SK-N-SH (cell line): ENCODE measurements at places on chromosomes 2 and 18.
A peak's percentile ranks its signal among the peaks of the same experiment; 100 is the strongest.

GRCh38 chr2:128032092-128032491, 4.2 kb upstream of the SAP130 start:
- no peak for DNase-seq

- DNase-seq = no peak
Observed at GRCh38 chr2:175922160-175922559, 79.9 kb downstream of the LNPK start.

DNA sequence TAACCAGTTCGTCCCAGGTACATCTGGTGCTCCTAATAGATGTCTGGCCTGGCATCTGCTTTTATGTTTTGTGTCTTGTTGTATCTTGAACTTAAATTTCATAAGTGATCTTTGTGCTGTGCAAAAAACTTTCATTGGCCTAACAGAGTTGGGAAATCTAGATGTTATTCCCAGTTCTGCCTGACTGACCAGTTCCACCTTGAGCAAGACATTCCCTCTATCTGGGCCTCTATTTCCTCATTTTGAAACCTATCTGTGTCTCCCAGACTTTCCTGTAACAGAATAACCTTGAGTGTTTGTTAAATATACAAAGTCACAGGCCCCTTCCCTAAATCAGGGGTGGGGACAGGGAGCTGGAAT, 90.5 kb upstream of the MSH2 start:
- DNase-seq = no peak

GRCh38 chr2:120817136-120817955, 81.7 kb downstream of the GLI2 start:
- DNase-seq = no peak

GRCh38 chr2:68738906-68739594, 4.4 kb downstream of the ARHGAP25 start:
- DNase-seq = no peak

- no peak for DNase-seq
Observed at GRCh38 chr2:224362094-224362493, 39.8 kb downstream of the FAM124B start.

DNA sequence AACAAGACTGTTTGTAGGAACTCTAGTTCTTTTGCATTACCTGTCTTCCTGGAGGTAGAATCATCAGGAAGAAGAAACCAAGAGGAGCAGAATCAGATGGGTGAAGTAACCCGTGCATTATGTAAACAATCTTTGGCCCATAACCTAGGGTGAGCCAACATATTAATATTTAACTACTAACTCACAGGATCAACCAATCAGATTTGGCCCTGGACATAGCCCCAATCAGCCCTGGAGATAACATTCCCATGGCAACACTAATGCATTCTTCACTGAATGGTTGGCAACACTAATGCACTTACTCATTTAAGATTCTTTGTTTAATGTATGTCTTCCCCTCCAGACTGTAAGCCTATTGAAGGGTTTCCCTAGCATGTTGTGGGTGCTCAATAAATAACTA, 72.0 kb upstream of the CTAGE1 start:
- no peak for DNase-seq

DNA sequence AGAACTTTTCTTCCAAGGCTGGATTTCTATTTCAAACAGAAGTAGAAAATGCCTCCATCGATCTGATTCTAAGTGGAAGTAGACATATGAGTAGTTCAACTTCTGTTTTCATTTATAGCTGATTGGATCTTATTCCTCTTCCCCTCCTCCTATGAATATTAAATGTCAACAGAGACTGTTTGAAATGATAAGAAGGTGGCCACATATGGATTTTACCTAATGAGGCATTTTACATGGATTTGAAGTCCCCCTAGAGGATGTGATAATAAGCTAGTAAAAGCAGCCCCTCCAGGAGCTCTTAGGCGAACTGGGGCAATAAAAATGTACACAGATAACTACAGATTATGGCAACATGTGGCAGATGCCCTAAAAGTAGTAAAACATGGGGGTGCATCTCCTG, 71.0 kb downstream of the UPP2 start:
- DNase-seq = peak; percentile 2

GRCh38 chr2:23806201-23806600, 120.7 kb downstream of the ATAD2B start:
- no peak for DNase-seq

DNA sequence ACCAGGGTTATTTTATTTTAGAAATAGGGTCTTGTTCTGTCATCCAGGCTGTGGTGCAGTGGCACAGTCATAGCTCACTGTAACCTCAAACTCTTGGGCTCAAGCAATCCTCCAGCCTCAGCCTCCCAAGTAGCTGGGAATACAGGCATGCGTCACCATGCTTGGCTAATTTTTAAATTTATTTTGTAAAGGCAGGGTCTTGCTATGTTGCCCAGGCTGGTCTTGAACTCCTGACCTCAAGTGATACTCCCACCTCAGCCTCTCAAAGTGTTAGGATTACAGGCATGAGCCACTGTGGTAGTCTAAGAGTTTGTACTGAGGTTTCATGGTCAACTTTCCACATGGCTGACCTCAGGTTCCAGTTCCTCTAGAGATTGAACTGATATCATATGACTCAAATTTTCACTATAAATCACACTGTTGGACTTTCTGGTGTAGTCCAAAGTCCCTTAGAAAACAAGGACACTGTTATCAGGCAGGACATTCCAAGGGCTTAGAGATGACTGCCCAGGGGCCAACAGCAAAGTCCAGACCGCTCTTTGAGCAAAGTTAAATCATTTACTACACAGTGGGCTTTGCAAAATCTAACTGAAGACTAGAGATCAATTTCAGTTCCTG, 82.0 kb upstream of the MEX3C start:
- DNase-seq = no peak

GRCh38 chr2:3075991-3076340, 301.7 kb downstream of the EIPR1 start:
- DNase-seq = no peak

- no peak for DNase-seq
Observed at GRCh38 chr18:59993560-59993959, 93.8 kb downstream of the PMAIP1 start.

DNA sequence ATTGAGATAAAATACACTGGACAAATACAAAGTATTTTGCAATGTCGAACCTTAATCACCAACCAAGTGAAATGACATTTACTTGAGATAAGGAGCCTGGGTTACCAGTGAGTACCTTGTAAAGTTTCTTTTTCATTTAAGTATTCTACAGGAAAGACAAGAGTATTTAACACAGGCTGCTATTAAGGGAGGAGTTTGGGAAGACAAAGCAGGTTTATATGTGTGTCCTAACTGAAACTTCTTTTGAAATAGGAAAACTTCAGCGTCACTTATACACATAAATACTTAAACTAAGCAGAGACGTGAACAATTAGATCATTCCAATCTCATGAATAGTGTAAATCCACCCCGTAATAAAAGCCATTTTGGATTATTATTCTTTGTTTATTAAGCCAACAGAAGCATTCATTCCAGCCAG, 126.7 kb upstream of the CYP26B1 start:
- DNase-seq = no peak

DNA sequence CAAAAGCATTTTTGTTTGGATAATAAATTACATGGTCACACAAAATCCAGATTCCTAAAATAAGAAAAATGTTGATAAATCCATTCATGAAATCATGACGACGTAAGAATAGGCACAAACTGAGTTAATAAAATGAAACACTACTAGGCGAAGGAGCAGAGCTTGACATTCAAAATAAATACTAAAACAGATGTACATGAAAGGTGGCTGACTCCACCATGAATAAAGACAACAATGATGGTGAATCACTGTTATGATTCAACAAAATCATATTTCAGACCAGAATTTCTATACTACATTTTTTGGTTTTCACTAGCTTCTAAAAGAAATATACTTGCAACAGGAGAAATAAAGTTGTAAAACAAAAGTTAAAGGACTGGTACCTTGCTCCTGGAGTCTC, 122.0 kb upstream of the RNU4ATAC start:
- no peak for DNase-seq

DNA sequence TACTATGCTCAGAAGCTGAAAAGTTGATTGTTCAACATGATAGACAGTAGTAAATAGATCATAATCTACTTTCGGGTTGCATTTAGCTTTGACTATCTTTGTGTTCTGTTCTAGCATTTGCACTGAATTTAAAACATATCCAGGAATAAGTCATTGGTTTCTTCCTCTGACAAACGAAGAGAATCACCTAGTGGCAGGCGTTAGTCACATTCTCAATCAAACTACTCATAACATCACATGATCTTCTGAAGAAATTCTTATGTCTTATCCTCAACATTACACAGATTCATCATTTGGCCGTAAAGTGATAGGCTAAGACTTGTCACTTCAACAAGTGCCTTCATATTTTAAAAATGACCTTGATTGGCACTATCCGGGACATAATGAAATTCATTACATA, 63.6 kb upstream of the TTC21B start:
- DNase-seq = no peak

DNA sequence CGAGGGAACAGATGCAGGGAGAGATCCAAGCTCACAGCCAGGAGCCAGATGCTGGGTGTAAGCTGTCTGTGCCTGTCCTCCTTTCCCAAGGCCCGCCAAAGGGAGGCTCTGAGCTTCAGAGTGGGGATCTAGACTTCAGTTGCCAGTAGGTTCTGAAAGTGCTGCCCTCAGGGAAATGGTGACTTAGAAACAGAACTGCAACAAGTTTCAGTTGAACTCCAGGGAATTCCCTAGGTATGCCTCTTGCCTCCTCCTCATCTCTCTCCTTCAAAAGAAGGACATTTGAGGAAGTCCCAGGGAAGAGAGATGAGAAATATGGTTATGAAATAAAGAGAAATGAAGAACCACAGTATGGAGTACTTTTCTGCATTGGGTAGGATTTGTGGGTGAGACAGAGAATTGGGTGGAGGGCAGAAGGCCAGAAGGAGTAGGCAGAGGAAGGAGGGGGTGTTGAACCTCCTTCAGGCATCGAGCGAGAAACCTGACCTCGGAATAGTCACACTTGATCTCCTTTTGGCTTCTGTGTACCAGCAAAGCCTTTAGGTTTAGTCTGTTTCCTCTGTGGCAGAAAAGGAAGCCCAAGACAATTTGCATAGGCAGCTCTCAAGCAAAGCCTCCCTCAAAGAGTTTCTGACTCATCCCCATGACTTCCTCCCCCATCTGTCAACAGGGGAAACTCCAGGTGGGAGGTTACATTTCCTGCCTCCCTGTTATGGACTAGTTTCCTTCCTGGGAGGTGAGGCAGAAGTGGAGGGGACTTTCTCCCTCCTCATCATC, 45.7 kb downstream of the QPCT start:
- no peak for DNase-seq

- DNase-seq = no peak
Observed at GRCh38 chr2:64140665-64141200, 3.5 kb downstream of the PELI1 start.

DNA sequence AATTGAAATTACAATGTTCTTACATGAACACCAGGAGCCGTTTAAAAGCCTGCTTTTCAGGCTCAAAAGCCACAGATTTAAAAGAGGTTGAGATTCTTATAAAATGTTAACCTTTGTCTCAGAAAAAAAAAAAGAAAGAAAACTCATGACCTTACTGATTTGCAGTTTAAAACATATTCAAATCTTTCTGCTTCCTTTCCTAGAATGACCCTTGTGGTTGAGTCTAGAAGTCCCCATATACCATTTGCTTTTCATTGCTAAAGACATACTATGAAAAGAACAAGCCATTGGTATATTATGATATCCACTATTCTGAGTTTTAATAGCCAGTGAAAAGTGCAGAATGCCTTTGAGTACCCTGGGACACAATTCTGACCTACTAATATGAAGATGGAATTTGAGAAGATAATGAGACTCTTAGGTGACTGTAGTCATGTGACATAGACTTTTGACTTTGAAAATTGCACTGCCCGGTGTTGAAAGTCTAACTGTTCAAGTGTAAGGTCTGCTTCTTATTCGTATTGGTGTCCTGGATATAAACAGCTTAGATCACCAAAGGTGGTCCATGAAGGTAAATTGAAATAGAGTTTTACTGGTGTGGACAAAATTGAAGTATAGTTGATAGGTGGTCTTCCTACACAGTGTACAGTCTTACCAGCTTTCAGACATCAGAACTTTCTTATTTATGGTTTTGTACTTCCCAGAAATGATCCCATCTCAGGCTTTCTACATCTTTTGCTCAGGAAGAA, 117.0 kb downstream of the DOCK10 start:
- no peak for DNase-seq

GRCh38 chr2:32237996-32238395, 26.7 kb downstream of the NLRC4 start:
- DNase-seq = no peak

- DNase-seq = no peak
Observed at GRCh38 chr2:212145121-212145520, 393.5 kb downstream of the ERBB4 start.

GRCh38 chr2:180012523-180012922, 5.4 kb upstream of the CWC22 start:
- no peak for DNase-seq

DNA sequence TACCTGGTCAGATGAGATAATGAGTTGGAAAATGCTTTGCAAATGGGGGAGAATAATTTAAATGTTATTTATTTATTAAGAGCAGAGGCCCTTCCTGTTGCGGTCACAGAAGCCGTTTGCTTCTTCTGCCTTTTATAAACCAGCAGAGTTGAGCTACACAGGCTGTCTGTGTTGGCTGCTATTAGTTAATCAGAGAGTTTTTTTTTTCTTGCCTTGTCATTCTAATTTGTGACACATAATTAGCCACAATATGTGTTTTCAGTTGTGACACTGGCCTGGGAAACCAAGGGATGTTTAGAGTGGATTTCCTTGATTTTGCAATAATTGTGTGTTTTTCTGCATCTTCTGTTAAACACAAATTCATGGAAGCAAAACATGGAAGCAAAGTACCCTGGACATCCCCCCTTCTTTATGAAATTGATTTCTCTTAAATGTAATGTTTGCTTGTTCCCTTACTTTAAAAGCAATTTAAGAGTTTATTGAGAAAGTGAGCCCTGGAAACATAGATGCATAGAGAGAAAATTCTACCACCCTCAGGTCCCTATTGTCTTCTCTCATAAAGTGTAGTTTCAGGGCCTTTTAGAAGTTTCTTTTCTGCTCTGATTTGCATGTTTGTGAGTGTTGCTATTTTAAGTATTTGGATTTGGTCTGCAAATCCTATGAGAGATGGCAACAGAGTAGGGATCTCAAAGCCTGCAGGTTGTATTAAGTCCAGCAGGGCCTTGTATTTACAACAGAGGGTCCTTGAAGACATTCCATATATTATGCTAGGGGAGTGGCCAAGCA, 22.8 kb upstream of the IL37 start:
- no peak for DNase-seq

GRCh38 chr2:36561237-36561944, 36.6 kb downstream of the FEZ2 start:
- no peak for DNase-seq

GRCh38 chr2:230356084-230356483, 29.1 kb downstream of the SP140L start:
- DNase-seq = no peak

GRCh38 chr2:44061876-44062275, 66.1 kb upstream of the LRPPRC start:
- no peak for DNase-seq
